ENCODE measurements at places on chromosomes 3 and 15.

DNA sequence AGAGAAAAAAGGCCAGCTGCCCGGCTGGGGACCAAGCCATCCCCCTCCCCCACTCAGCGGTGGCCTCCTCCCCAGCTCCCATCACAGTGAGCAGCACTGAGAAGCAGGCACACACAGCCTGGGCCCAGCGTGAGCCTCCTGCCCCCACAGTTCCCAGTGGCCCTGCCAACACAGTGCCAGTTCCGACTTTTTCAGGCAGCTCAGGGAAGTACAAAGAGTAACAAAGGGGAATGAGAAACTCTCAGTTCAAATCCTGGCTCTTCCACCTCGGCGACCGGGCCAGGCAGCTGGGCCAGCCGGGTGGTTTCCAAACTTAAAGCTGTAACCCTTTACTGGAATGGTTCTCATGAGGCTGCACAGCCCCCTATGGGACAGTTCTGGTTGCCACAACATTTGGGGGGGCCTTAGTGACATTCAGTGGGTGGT is 18.5 kb downstream of the TNK2 start:
- DNase-seq, result no peak

GRCh38 chr3:77078279-77078678 is 38.4 kb downstream of the ROBO2 start:
- no peak for DNase-seq

- DNase-seq, result no peak
Observed at GRCh38 chr3:55746808-55747413, 259.8 kb upstream of the WNT5A start.

DNA sequence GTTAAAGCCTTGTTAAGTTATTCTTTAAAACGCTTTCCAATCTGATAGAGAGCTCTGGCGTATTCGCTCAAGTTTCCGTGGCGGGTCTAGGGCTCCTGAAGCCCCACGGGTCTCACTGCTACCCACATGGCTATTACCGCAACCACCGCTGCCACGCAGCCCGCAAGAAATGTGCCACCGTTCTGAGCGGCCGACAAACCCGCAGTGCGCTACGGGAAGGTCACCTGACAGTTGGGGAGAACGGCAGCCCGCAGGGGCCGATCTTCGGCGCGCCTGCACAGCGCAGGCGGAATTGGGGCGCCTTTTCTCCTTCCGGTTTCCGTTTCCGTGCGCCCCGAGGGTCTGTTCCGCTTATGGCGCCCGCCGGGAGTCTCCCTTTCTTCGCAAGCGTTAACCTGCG is 76.6 kb upstream of the SNRPN start:
- peak; percentile 58 for DNase-seq

DNA sequence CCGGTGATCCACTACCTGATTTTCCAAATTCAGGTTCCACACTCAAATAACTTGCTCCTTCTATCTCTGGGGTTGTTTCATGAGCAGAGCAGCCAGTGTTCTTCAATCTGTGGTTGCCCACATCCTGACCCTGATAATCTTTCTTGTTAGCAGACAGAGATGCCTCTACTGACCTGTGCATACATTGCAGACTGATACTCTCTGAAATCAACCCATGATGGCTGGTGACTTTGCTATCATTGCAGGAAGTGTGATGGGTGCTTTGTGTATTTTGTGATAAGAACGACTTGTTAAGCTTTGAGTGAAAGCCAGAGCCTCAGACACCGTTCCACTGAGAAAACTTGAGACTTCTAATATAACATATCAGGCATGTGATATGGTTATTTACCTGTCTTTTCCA is 39.9 kb downstream of the GATM start:
- DNase-seq, result no peak

GRCh38 chr3:25125201-25125600 is 302.9 kb upstream of the RARB start:
- no peak for DNase-seq

DNA sequence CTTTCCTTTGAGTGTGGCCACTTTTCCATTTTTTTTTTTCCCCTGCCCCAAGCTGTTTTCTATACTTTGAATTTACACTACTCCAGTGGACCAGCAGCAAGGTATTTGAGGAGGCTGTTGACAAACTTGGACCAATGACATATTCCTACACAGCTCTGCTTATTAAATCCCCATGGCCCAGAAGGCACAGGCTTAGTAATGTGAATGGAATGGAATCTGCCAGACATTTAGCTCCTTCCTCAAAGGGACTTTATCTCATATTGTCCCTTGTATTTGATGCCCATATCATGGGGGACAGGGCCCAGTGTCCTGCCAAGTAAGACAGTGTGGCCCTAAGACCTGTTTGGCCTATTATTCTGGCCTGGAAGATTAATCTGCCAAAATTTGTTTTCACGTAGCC is 107.5 kb downstream of the CHCHD6 start:
- no peak for DNase-seq

- no peak for DNase-seq
Observed at GRCh38 chr3:124234852-124235252, 242.9 kb upstream of the ROPN1 start.
